ENCODE measurements at places on chromosomes 11 and 22. TPM values are rescaled to one million over a fixed set of nuclear protein-coding genes. Genes with fewer than 3 reads are reported as not detected.

GRCh38 chr11:19953909-19954308, 206.4 kb downstream of the DBX1 start:
- no peak for DNase-seq

DNA sequence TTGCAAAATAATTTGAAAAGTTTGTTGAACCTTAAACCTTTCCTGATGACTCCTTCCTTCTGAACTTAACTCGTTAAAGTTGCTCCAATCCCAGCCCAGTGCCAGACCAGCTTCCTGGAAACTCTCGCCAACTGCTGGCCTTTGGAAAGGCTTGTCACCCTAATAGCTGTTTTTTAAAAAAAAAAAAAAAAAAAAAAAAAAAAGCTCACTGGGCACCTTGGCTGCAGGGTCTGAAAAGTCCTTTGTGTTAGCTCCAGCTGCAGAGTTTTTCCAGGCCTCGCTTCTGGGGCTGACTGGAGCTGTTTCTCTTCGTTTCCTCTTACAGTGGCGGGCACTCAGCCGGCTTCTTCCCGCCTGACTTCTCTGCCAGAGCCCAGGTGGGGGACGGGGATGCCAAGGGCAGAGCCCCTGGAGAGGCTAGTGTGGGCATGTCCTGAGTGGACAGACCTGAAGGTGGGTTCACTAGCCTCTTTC, 25.1 kb downstream of the KCNQ1OT1 start:
- DNase-seq, result peak; percentile 80

DNA sequence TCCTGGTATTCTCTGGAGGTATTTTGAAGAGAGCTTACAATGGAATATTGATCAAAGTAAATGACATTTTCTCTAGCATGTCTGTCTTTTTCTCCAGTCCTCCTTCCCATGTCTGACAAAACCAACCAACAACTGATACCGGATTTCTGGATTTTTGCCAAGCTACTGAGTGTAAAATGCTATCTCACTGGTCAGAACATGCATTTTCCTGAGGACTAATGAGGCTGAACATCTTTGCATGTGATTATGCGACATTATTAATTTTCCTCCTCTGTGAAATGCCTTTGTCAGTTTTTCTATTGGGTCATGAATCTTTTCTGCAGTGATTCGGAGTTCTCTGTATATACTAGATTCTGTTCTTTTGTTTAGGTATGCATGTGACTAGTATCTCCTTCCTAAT, 51.4 kb downstream of the CDON start:
- DNase-seq, result no peak

Gene NR1H3
- 14.4 TPM for total RNA-seq

- DNase-seq, result no peak
Observed at GRCh38 chr11:107359701-107360100, 97.9 kb downstream of the CWF19L2 start.

All from osteocyte (in vitro differentiated cells).